Epithelial cell of alveolus of lung (primary cell): ENCODE measurements at places on chromosomes 16 and 17. TPM values are rescaled to one million over a fixed set of nuclear protein-coding genes. Genes with fewer than 3 reads are reported as not detected.

Gene FOXF1
- 47.2 and 95.3 TPM in 2 replicates for total RNA-seq

Gene KIF19
- total RNA-seq, result 0.26 and 0.56 TPM in 2 replicates

Gene NUPR1
- total RNA-seq, result 12.8 and 21.2 TPM in 2 replicates

Gene PPY
- total RNA-seq, result not detected in 2 replicates

Gene RGS9
- 2.6 and 3.8 TPM in 2 replicates for total RNA-seq

Gene BAIAP3
- total RNA-seq, result 0.52 and 2.4 TPM in 2 replicates

Gene AOC3
- 0.13 and 1.5 TPM in 2 replicates for total RNA-seq

Gene ICAM2
- 7.4 and 11.9 TPM in 2 replicates for total RNA-seq

Gene TMEM114
- total RNA-seq, result not detected in 2 replicates

Gene WFDC1
- 0.13 and 9.7 TPM in 2 replicates for total RNA-seq

Gene CCL16
- total RNA-seq, result not detected in 2 replicates

Gene TP53TG3B
- total RNA-seq, result not detected in 2 replicates

Gene SLC38A8
- not detected in 2 replicates for total RNA-seq

Gene OR1A1
- not detected in 2 replicates for total RNA-seq

Gene AANAT
- total RNA-seq, result not detected in 2 replicates

Gene MT1H
- not detected in 2 replicates for total RNA-seq

Gene DNAH3
- total RNA-seq, result not detected in 2 replicates

Gene SEC14L5
- not detected in 2 replicates for total RNA-seq

Gene INO80E
- total RNA-seq, result 52.6 and 194 TPM in 2 replicates

Gene TOP2A
- 89.5 and 102 TPM in 2 replicates for total RNA-seq

Gene VWA3A
- 0.13 TPM in 1 of 2 replicates, not detected in the other for total RNA-seq
